ENCODE measurements at places on chromosomes 7 and 10. TPM values are rescaled to one million over a fixed set of nuclear protein-coding genes. Genes with fewer than 3 reads are reported as not detected.

ELN gene
- total RNA-seq = 425 TPM

AGMO gene
- 0.45 TPM for total RNA-seq

PARD3 gene
- total RNA-seq = 101 TPM

CHPF2 gene
- 23.7 TPM for total RNA-seq

SEMA3A gene
- 32.5 TPM for total RNA-seq

NEURL1 gene
- 0.50 TPM for total RNA-seq

CARD11 gene
- 0.99 TPM for total RNA-seq

TMEM184A gene
- not detected for total RNA-seq

DPYSL4 gene
- total RNA-seq = 4.5 TPM

CASD1 gene
- total RNA-seq = 27.0 TPM

JAZF1 gene
- 30.4 TPM for total RNA-seq

TDRD1 gene
- total RNA-seq = not detected

SFRP4 gene
- 8.9 TPM for total RNA-seq

CPED1 gene
- total RNA-seq = 28.1 TPM

TMEM176A gene
- 34.1 TPM for total RNA-seq

WNT8B gene
- total RNA-seq = not detected

PLAU gene
- 4.2 TPM for total RNA-seq

UBE2H gene
- total RNA-seq = 86.8 TPM

WDR86 gene
- total RNA-seq = 11.8 TPM

CLEC5A gene
- 0.32 TPM for total RNA-seq

INPP5F gene
- total RNA-seq = 15.1 TPM

TEX36 gene
- not detected for total RNA-seq

Measured in esophagus muscularis mucosa (tissue), 4 donors.